ENCODE measurements at places on chromosomes 2 and 18.

DNA sequence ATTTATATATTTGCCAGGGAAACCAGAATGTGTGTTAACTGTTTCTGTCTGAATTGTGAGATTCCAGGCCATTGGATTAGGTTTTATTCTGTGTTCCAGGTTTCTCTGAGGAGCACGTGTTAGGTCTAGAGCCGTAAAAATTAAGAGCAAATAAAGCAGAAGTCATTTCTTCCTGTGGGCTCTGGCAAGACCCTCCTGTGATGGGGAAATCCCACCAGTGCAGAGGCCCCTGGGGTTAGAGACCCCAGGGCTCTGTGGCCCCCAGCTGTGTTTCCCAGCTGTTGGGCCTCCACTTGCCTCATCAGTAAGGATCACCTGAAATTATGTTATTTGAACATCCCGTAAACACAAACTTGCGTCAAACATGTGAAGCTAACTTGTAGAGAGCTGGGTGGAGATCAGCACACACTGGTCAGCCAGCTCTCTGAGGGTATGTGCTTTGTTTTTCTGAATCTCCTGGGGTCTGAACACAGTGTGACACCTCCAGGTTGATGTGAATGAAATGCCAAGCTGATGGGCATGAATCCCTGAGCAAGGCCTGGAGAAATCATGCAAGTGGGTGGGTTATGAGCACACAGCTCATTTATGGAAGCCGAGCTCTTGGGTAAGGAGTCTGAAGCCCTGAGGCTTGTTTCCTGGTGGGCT lies 50.3 kb downstream of the HK2 start:
- no peak for DNase-seq

DNA sequence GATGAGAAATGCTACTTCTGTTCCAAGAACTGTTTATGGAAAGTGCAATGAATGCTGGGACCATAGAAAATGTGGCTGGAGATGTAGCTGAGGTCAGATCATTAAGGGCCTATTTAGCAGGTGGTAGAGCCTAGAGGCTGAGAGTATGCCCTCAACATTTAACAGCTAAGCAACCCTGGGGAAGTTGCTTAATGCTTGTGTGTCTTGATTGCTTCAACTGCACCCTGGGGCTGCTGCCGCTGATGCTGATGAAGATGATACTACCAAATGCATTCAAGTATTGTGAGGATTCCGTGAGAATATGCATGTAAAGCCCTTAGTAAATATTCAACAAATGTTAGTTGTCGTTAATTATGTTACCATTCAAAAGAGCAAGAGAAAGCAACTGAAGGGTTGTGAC lies 273.2 kb downstream of the BCL11A start:
- DNase-seq = no peak

- DNase-seq = no peak
These were observed 10.8 kb upstream of the TAF4B start for GRCh38 chr18:26215247-26215970.

GRCh38 chr2:45332094-45332493 lies 279.0 kb downstream of the SRBD1 start:
- no peak for DNase-seq

GRCh38 chr2:221490506-221491060 lies 81.5 kb downstream of the EPHA4 start:
- no peak for DNase-seq

DNA sequence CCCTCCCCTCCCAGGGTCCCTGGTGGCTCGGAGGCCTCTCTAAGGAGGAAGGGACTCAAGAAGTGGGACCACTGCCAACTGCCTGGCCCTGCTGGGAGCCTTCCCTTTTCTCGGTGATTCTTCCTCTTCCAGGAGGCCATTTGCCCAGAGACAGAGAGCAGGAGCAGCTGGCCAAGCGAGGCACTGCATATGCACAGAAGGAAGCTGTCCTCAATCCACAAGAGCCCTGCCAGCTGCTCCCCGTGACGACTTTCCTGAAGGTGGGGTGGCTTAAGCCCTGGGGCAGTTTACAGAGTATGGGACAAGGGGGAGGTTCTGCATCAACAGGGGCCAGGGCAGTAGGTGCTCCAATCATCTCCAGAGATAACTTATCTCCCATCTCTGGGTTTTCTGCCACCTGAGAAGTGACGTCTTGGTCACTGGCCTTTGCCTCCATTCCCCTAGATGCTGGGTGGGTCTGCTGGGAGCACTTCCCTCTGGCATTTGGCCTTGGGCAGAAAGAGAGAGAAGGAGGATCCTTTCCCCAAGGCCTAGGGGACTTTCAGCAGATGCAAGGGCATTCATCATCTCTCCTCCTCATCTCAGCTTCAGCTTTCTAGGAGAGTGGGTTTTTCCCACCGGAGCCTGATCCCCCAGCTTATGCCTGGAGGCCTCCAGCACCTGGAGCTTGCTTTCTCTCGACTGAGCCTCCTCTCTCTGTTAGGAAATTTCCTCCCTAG lies 28.5 kb downstream of the CIB4 start:
- no peak for DNase-seq

- DNase-seq = no peak
These were observed 89.6 kb downstream of the MAP4K4 start for GRCh38 chr2:101787097-101787496.

GRCh38 chr2:190997526-190998113 lies 16.4 kb downstream of the STAT1 start:
- no peak for DNase-seq

- DNase-seq = no peak
These were observed 221.1 kb upstream of the NRP2 start for GRCh38 chr2:205461169-205461568.

GRCh38 chr2:164114937-164115336 lies 379.1 kb upstream of the FIGN start:
- DNase-seq = no peak

DNA sequence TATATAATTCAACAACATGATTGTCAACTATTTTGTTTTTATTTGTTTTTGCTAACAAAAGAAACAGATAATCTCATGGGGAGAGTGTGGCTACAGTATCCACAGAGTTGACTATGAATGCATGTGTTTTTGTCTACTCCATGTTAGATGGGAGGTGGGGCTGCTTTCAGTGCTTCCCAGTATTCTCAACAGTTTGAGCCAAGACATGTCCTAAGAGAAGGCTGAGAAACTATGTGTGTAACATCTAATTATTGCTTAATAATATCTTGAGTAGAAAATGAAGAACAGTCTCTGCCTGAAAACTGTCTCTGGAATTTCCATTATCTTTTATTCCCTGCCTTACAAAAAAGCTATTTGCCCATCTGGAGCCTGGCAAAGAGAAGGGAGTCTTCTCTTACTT lies 178.8 kb upstream of the MMADHC start:
- DNase-seq = no peak
